ENCODE measurements at places on chromosomes 4 and X. TPM values are rescaled to one million over a fixed set of nuclear protein-coding genes. Genes with fewer than 3 reads are reported as not detected.

The VCX gene
- not detected for total RNA-seq

The CFAP47 gene
- 8.7 TPM for total RNA-seq

The SOWAHB gene
- 1.3 TPM for total RNA-seq

The AGTR2 gene
- total RNA-seq = 4.5 TPM

The NLGN4X gene
- 39.9 TPM for total RNA-seq

The RNF150 gene
- total RNA-seq = 47.7 TPM

The EFNB1 gene
- total RNA-seq = 37.2 TPM

The CTAG1A gene
- total RNA-seq = not detected

The PCDH19 gene
- 28.6 TPM for total RNA-seq

The TAF7L gene
- not detected for total RNA-seq

The ADH7 gene
- total RNA-seq = 1.1 TPM

The RBMXL3 gene
- not detected for total RNA-seq

The TMEM271 gene
- 1.3 TPM for total RNA-seq

The SMR3B gene
- not detected for total RNA-seq

The PDLIM3 gene
- 128 TPM for total RNA-seq

The ESX1 gene
- total RNA-seq = not detected

The FRG2 gene
- not detected for total RNA-seq

The TCEAL7 gene
- 71.6 TPM for total RNA-seq

The GATA1 gene
- 0.44 TPM for total RNA-seq

The TCEAL6 gene
- 3.2 TPM for total RNA-seq

The LANCL3 gene
- total RNA-seq = 2.5 TPM

The SPRY1 gene
- total RNA-seq = 74.5 TPM

The GABRE gene
- total RNA-seq = 89.1 TPM

The ODAPH gene
- total RNA-seq = not detected

The FAM53A gene
- 4.1 TPM for total RNA-seq

The TCP11X2 gene
- total RNA-seq = 6.8 TPM

The CAPN6 gene
- total RNA-seq = 67.9 TPM

The CSAG3 gene
- total RNA-seq = not detected

The MAGEA11 gene
- total RNA-seq = 0.77 TPM

The TBC1D25 gene
- 10.0 TPM for total RNA-seq
